ENCODE measurements at places on chromosomes 16 and 17.

- peaks cover 7% of the 10 kb centered on the region for H3K4me1 ChIP-seq
- peak overlapping the region; percentile 60 for H3K4me3 ChIP-seq
- H3K36me3 ChIP-seq, result peaks cover 6% of the 10 kb centered on the region
- no peak overlapping the region for H3K27ac ChIP-seq
- H3K27me3 ChIP-seq, result peaks cover 8% of the 10 kb centered on the region
Measured at GRCh38 chr16:180681-181564, 664 bp downstream of the HBQ1 start.

- H3K27me3 ChIP-seq, result peaks cover 8% of the 10 kb centered on the region
- no peak for DNase-seq
- peak overlapping the region; percentile 90 for H3K27ac ChIP-seq
- peaks cover 15% of the 10 kb centered on the region for H3K36me3 ChIP-seq
- peaks cover 42% of the 10 kb centered on the region for H3K4me1 ChIP-seq
Measured at GRCh38 chr16:30760577-30761426, 1.1 kb downstream of the CFAP119 start.

DNA sequence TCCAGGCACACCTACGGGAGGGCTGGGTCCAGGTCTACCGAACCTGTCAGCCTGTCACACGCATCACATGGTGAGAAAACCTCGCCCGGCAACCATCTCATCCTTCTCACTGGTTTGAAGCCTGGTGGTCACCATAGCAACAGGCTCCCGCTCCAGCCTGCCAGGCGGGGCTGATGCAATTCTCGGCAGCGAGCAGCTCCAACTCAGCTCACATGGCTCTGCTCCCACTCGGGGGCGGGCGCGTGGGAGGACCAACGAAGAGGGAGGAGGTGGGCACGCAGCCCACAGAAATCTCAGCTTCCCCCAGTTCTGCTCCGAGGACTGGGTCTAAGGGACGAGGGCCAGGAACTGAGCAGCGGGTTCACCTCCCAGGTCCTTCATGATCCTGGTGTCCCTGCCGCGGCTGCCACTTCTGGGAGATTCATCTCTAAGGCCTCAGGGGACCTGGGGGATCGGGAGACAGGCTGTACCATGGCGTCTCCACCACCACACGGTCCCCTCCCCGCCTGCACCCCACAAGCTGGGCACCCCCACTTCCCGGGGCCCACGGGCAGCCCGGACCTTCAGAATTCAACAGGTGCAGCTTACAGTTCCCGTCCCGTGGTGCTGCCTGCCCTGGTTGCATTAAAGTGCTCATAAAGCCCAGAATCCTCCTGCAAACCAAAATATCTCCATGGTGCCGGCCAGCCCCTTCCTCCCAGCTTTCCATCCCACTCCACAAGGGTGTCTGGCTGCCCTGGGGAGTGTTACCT, 25.8 kb downstream of the ABR start:
- H3K27ac ChIP-seq, result no peak overlapping the region
- H3K27me3 ChIP-seq, result peaks cover 2% of the 10 kb centered on the region

GRCh38 chr17:65184235-65184959, 47.2 kb downstream of the RGS9 start:
- H3K27ac ChIP-seq, result peak overlapping the region; percentile 84
- H3K27me3 ChIP-seq, result peaks cover 13% of the 10 kb centered on the region
- no peak overlapping the region for H3K4me3 ChIP-seq
- peaks cover 58% of the 10 kb centered on the region for H3K4me1 ChIP-seq
- DNase-seq, result no peak

DNA sequence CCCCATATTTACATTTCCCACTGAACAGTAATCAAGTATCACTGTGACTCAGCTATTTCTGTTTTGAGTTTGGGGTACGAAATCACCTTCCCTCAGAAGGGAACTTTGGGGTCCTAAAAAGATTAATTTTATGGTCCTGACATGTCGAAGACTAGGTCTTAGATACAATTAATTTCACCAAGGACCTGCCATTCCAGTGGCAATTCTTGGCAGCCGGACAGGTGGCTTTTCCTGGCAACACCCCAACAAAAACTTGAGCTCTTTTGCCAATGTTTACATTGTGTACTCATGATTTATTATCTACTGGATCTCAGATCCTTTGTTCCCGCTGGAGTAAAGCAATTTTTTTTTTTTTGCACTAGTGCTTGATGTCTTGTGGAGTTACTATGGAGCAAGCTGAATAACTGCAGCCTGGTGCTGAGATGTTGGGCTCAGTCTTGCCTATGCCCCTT, 14.4 kb downstream of the SLFN5 start:
- DNase-seq, result no peak
- peaks cover 80% of the 10 kb centered on the region for H3K4me1 ChIP-seq
- peak overlapping the region; percentile 86 for H3K27ac ChIP-seq
- peaks cover 33% of the 10 kb centered on the region for H3K36me3 ChIP-seq
- no peaks in the 10 kb centered on the region for H3K27me3 ChIP-seq

- no peak for DNase-seq
- H3K27ac ChIP-seq, result no peak overlapping the region
- peaks cover 24% of the 10 kb centered on the region for H3K4me1 ChIP-seq
- no peak overlapping the region for H3K4me3 ChIP-seq
Measured at GRCh38 chr17:77891602-77892001, 66.9 kb upstream of the TNRC6C start.

- no peak overlapping the region for H3K27ac ChIP-seq
- H3K4me3 ChIP-seq, result no peak overlapping the region
- peaks cover 71% of the 10 kb centered on the region for H3K4me1 ChIP-seq
- H3K27me3 ChIP-seq, result peaks cover 2% of the 10 kb centered on the region
- DNase-seq, result peak; percentile 22
Measured at GRCh38 chr17:2608350-2608913, 15.0 kb downstream of the PAFAH1B1 start.

DNA sequence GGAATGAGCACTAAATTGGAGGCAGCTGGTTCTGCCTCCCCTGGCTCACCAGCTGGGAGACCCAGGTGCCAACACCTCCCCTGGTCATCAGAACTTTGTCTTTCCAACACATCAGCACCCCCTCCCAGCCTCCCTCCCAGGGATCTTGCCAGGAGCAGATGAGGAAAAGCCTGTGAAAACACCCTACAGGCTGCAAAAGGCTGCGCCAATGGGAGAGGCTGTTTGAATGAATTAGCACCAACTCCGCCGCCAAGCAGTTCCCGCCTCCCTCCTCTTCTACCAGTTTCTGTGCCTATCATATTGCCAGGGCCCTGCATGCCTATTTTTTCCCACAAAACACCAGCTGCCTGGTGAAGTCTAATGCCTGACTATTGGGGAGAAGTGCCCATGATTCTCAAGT, 137.0 kb downstream of the AIPL1 start:
- no peak for DNase-seq
- H3K4me1 ChIP-seq, result no peaks in the 10 kb centered on the region
- no peak overlapping the region for H3K27ac ChIP-seq
- H3K36me3 ChIP-seq, result no peaks in the 10 kb centered on the region

GRCh38 chr17:68346448-68346847, 55.2 kb downstream of the ARSG start:
- peak overlapping the region; percentile 99 for H3K27ac ChIP-seq
- H3K27me3 ChIP-seq, result peaks cover 8% of the 10 kb centered on the region
- peaks cover 77% of the 10 kb centered on the region for H3K4me1 ChIP-seq
- H3K36me3 ChIP-seq, result peaks cover 6% of the 10 kb centered on the region
- H3K4me3 ChIP-seq, result peak overlapping the region; percentile 87

- H3K4me3 ChIP-seq, result no peak overlapping the region
- DNase-seq, result no peak
- no peaks in the 10 kb centered on the region for H3K4me1 ChIP-seq
- H3K27me3 ChIP-seq, result peaks cover 31% of the 10 kb centered on the region
Measured at GRCh38 chr17:41211845-41212466, 14.5 kb upstream of the KRTAP9-2 start.

GRCh38 chr16:67238806-67239470, 8.3 kb downstream of the FHOD1 start:
- H3K27ac ChIP-seq, result no peak overlapping the region
- DNase-seq, result no peak
- no peak overlapping the region for H3K4me3 ChIP-seq

- no peaks in the 10 kb centered on the region for H3K27me3 ChIP-seq
- H3K4me3 ChIP-seq, result no peak overlapping the region
- H3K4me1 ChIP-seq, result no peaks in the 10 kb centered on the region
- no peak overlapping the region for H3K27ac ChIP-seq
Measured at GRCh38 chr16:52165961-52166360, 381.0 kb downstream of the TOX3 start.

- H3K4me1 ChIP-seq, result no peaks in the 10 kb centered on the region
- DNase-seq, result no peak
Measured at GRCh38 chr16:13305019-13305755, 403.8 kb downstream of the SHISA9 start.

DNA sequence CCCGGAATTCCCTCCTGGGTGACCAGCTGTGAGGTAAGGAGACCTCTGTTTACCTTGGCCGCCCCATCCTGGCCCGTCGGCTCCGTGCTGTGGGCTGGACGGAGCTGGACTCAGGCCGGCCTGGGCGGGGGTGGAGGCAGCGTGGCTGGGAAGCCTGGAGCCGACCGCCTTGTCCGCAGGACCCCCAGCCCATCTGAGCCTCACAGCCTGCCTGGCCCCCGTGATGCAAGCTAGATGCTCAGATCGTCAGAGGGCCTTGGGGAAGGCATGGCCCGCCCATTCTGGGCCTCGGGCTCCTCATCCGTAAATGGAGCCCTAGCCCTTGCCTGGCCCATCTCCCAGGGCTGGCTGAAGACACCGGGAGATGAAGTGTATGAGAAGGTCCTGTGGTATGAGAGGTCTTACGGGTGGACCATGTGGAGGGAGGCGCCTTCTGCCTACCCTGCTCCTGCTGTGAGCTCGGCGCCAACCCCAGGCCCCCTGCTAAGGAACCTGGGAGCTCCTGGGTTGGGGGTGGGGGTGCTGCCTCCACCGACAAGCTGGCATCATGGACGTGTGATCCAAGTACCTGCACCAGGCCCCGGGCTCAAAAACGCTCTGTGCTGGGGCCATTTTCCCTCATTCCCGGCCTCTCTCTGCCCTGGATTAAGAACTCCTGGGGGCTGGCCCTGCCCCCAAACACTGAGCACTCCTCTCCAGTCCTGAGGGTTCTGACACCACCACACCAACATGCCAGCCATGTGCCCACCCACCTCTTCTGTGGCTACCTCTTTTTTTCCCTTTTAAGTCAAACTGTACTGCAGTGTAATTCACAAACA, 5.4 kb upstream of the P2RX1 start:
- no peak overlapping the region for H3K27ac ChIP-seq
- DNase-seq, result no peak
- no peaks in the 10 kb centered on the region for H3K36me3 ChIP-seq
- peaks cover 6% of the 10 kb centered on the region for H3K4me1 ChIP-seq

- H3K27me3 ChIP-seq, result peaks cover 3% of the 10 kb centered on the region
- no peak for DNase-seq
- no peaks in the 10 kb centered on the region for H3K36me3 ChIP-seq
- no peaks in the 10 kb centered on the region for H3K4me1 ChIP-seq
- H3K4me3 ChIP-seq, result no peak overlapping the region
Measured at GRCh38 chr16:65660390-65660789, 538.5 kb upstream of the CDH11 start.

- peak overlapping the region; percentile 7 for H3K4me3 ChIP-seq
- peak overlapping the region; percentile 41 for H3K27ac ChIP-seq
- peaks cover 54% of the 10 kb centered on the region for H3K36me3 ChIP-seq
- peaks cover 19% of the 10 kb centered on the region for H3K4me1 ChIP-seq
- DNase-seq, result no peak
Measured at GRCh38 chr17:36135465-36135864, 31.8 kb downstream of the CCL4 start.

DNA sequence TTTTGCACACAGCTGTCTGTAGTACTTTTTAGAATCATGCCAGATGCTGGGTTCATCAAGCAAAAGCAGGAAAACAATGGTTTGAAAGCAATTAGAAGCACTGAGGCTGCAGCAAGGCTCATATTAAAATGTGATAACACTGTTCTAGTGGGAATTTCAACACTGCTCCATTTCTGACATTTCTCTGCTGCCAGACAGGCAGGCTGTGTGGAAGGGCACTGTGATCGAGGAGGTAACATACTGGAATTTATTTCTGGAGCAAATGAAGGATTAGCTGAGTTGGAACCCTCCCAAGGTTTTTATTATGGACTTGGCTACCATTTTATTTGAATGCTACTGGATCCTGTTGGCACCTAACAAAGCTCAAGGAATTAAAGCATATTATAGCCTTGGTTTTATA, 66.9 kb downstream of the SKAP1 start:
- peaks cover 14% of the 10 kb centered on the region for H3K36me3 ChIP-seq
- H3K27ac ChIP-seq, result peak overlapping the region; percentile 36
- H3K27me3 ChIP-seq, result peaks cover 2% of the 10 kb centered on the region
- H3K4me3 ChIP-seq, result no peak overlapping the region
- peaks cover 61% of the 10 kb centered on the region for H3K4me1 ChIP-seq
- DNase-seq, result no peak

- H3K4me1 ChIP-seq, result no peaks in the 10 kb centered on the region
- H3K4me3 ChIP-seq, result no peak overlapping the region
- DNase-seq, result no peak
Measured at GRCh38 chr17:72749119-72749572, 343.3 kb downstream of the SLC39A11 start.

DNA sequence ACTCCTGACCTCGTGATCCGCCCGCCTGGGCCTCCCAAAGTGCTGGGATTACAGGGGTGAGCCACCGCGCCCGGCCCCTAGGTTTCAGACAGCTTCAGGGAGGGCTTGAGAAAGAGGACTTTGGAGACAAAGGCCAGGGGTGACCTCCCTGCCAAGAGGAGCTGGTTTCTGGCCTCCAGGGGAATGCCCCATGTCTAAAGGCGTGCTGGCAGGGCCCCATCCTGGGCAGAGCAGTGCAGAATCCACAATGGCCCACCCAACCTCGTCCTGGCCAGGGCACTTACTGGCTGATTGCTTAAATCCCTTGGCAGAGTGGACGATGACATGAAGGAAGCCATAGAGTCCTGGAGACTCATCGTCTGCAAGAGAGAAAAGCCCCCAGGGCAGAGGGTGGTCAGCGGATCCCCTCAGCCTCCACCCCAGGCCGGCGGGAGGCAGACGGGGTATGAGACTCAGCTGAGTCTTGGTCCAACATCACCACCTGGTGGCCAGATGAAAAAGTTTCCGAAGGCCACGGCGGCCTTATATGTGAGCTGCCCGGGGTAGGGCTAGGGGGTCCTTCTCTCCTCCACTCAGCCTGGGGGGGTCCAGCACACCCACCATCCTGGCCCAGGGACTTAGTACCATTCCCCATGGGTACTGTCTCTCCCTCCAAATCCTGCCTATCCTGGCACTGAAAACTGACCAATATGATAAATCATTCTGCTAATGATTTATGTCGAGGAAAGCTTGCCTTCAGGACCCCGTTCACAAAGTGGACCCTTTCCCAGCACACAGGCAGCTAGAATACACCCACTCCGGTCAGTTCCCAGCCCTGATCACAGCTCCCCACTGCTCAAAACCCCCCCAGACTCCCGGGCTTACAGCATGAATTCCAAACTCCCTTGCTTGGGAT, 59.1 kb downstream of the TIMM22 start:
- H3K27ac ChIP-seq, result peak overlapping the region; percentile 40
- no peaks in the 10 kb centered on the region for H3K4me1 ChIP-seq
- H3K36me3 ChIP-seq, result peaks cover 30% of the 10 kb centered on the region
- H3K27me3 ChIP-seq, result peaks cover 5% of the 10 kb centered on the region

DNA sequence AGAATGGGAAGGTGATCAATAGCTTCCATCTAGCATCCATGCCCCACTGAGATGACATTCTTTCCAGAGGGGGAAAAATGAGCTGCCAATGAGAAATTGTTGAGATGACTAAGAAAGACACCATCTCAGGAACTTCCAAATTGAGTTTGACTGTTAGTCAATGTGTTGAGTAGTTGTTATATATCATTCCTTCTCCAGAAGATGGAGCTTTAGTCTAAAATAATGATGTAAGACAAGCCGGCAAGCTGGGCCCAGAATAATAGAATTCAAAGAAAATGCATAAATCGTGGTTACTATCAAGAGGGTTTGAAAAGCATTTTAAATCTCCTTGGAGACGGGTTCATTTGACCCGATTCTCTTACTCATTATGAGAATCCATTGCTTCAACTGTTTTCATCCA, 71.0 kb upstream of the ATF7IP2 start:
- no peak overlapping the region for H3K27ac ChIP-seq
- H3K4me3 ChIP-seq, result no peak overlapping the region
- H3K36me3 ChIP-seq, result no peaks in the 10 kb centered on the region
- peaks cover 4% of the 10 kb centered on the region for H3K27me3 ChIP-seq

Measured in immature natural killer cell (primary cell).